T-helper 1 cell (primary cell): ENCODE measurements at places on chromosomes 12 and 14.

DNA sequence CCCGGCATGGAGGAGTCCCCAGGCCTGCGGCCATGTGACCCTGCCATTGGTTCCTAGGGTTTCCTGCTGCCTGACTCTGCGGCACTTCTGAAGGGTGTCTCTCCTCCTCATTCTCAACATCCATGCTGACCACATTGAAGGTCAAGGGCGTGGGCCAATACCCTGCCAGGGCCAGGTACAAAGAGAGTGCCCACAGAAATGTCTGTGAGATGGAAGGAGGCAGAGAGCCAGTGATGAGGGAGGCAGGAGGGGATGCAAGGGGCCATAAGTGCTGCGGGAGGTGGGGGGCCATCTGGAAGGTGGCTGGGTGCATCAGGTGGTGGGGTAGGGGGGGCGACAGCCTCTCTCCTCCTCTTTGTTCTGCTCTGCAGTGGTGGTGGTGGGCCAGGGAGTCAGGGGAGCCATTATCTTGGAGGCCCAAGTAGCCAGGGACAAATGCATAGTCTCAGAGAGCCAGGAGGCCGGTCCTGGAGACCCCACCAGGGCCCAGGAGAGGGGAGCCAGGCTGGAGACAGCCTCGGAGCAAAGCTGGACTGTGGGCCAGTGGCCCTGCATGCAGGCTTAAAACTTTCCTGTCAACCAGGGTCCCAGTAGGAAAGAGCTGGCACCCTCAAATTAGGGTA, 13.0 kb upstream of the CDC42BPB start:
- DNase-seq: no peak

- DNase-seq: no peak
These were observed 153.1 kb downstream of the GARIN6 start for GRCh38 chr12:99800605-99801004.

DNA sequence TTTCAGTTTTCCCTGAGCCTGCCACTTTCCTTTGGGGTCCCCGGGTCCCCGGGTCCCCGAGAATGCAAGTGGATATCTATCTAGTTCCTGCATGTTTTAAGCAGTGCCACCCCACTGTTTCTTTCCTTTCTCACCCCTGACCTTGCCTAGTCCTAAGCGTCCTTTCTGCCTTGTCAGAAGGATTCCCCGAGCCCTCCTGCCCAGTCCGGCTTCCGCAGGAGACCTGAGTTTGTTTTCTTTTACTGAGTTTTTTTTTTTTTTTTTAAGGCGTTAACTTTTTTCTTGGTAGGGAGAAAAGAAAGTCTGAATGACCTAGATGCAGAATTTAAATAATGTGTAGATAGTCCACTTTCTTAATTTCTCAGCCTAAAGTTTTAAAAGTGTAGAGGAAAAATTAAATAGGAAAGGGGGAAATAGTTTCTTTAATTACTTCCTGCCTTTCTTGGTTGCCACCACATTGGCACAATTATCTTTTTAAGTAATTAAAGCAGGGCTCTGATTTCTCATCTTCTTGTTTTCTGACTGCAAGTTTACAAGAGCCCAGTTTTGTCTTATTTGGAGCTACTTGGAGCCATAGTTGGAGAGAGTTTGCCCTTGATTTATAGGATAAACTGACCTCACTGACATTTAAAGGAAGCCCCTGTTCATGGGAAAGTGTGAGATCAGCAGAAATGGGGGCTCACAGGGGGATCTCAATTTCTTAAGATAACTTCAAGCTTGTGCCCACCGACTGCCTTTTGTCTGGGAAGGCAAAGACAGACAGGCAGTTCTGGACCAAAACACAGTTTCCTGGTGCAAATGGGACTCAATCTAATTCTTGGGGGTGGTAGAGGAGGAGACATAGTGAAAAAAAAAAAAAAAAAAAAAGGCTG, 2.9 kb downstream of the PAX9 start:
- DNase-seq: no peak

DNA sequence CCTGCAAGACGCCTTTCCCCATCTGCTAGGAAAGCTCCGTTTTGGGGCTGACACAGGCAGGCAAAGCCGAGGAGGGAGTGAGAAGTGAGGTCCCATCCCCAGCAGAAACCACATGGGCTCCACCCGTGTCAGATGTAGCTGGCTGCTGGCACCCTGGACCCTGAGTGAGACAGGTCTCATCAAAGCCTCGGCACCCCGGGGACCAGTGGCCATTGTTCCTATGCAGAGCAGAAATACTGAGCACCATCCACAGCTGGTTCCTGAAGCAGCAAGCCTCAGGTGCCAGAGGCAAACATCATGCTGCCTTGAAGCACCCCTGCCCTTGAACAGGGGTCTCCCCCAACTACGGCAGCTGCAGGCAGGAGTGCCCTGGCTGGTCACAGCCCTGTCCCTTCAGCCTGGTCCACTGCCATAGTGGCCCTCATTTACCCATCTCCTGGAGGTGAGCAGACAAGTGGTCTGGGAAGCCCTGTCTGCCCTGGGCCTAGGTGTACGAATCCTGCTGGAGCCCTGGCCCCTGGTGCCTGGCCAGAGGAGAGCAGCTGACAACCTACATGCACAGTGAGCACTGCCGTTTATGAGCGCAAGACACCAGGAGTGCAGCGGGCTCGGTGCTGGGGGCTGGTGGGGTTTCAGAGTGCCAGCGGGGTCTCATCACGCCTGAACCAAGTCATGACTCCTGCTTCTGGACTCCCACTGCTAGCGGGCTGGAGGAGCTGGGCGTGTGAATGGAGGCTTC, 289.8 kb upstream of the RTL1 start:
- no peak for DNase-seq

- DNase-seq: no peak
These were observed 41.0 kb downstream of the ZCRB1 start for GRCh38 chr12:42284876-42285275.

DNA sequence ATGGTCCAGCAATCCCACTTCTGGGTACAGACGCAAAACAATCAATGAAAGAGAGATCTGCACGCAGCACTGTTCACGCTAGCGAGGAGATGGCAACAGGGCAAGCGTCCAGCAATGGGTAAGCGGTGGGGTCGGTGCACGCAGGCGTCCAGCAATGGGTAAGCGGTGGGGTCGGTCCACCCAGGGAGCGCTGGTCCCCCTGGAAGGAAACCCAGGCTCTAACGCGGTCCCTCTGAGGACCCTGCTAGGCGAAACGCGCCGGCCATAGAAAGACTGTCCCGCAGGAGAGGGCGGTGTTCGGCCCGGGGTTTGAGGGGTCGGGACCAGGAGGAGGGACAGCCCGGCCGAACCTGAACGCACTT, 618 bp upstream of the PGAM5 start:
- no peak for DNase-seq

DNA sequence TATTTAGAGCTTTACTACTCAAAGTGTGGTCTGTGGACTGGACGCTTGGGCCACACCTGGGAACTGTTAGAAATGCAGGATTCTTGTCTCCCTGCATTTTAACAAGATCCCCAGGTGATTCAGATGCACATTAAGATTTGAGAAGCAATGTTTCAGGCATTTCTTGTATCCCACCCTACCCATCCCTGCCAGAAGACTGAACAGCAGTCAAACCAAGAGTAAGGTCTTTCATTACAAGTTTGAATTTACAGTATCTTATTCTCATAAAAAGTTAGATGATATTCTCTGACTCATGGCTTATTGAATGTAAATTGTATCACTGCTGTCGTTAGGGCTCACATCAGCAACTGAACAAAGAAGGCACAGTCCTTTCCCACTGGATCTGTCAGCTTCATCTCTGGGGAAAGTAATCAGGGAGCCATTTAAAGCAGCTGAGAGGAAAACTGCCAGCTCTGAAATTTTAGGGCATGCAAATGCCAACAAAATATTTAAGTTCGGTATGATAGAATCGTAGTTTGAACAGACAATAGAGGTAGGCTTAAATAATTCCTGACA, 141.1 kb downstream of the AKAP6 start:
- no peak for DNase-seq

GRCh38 chr14:74239848-74240793, 872 bp downstream of the VSX2 start:
- no peak for DNase-seq

DNA sequence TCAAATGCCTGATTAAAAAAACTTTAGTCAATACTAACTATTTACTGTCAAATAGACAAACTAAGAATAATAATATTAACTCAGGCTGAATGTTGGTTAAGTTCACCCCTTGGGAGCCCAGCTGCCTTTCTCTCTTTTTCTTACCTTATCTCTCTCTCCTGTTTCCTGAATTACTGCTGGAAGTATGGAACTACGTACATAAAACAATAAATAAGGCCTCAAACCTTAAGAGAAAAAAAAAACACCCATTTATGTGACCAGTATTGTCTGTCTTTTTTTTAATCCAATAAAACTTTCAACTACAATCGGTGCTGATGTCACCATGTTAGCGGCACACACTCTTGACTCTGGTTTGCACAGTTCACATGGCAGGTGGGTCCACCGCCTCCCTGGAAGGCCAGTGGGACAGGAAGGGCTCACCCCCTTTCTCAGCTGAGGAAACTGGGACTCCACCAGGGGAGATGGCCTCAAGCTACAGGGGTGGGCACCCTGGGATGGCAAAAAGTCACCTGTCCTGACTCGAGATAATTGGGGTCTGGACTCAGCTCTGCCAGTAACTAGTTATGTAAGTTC, 21.3 kb downstream of the BCL11B start:
- no peak for DNase-seq

GRCh38 chr12:28963554-28963953, 185.5 kb upstream of the FAR2 start:
- DNase-seq: no peak

DNA sequence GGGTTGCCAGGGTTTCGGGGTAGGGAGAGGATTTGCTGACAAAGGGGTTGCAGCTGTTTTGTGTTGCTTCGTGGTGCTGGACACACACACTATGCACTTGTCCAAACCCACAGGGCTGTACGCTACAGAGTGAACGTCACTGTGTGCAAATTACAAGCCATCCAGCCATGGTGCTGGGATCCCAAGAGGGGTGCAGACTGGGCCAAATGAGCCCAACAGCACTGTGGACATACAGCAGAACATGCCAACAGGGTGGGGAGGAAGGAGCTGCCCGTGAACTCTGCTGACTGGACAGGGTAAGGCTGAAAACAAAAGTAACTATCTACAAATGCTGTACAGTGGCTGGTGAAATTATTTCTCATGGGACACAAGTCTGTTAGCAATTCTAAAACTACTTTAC, 25.2 kb downstream of the POLE start:
- no peak for DNase-seq

GRCh38 chr14:35844494-35844893, 18.4 kb downstream of the BRMS1L start:
- DNase-seq: no peak

DNA sequence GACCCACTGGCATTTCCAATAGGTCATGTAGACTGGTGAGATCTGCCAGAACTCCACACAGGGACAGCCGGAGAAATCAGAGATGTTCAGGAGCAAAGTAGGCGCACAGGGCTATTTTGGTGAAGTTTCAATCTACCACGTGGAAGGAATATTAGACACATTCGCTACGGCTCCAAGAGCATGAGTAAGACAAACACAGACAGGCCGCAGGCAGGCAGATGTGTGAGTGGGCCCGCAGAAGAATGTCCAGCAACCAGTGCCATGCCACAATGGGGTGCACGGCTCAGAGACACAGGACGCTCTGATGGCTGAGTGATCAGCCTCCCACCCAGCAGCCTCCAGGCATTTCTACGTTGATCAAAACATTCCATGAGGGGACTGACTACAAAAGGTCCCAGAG, 10.4 kb downstream of the SLC15A4 start:
- DNase-seq: no peak

GRCh38 chr12:95227818-95228356, 10.3 kb downstream of the VEZT start:
- no peak for DNase-seq
